ENCODE measurements at places on chromosomes 6 and 20. TPM values are rescaled to one million over a fixed set of nuclear protein-coding genes. Genes with fewer than 3 reads are reported as not detected.

Gene C20orf141
- not detected for polyA plus RNA-seq

Gene CBLN4
- polyA plus RNA-seq: not detected

Gene GPR63
- 2.4 TPM for polyA plus RNA-seq

Gene SLC17A9
- polyA plus RNA-seq: 0.75 TPM

Gene PBOV1
- not detected for polyA plus RNA-seq

Gene SLC22A23
- 4.6 TPM for polyA plus RNA-seq

Gene OR2J3
- not detected for polyA plus RNA-seq

Gene NHLRC1
- 2.1 TPM for polyA plus RNA-seq

Gene PRPH2
- 4.9 TPM for polyA plus RNA-seq

Gene LAMA2
- 160 TPM for polyA plus RNA-seq

Gene CAGE1
- polyA plus RNA-seq: 0.36 TPM

Gene NKX2-4
- not detected for polyA plus RNA-seq

Gene CLPSL2
- polyA plus RNA-seq: not detected

Gene ACSS1
- polyA plus RNA-seq: 17.7 TPM

Gene STMND1
- polyA plus RNA-seq: not detected

Gene CCN6
- polyA plus RNA-seq: 0.52 TPM

Gene SLC16A10
- 10.1 TPM for polyA plus RNA-seq

Gene OR2H2
- 0.19 TPM for polyA plus RNA-seq

Gene RWDD1
- polyA plus RNA-seq: 93.7 TPM

Gene KCNQ2
- 2.7 TPM for polyA plus RNA-seq

Gene CST2
- not detected for polyA plus RNA-seq

Gene RAB44
- 0.07 TPM for polyA plus RNA-seq

Gene BNIP5
- 0.12 TPM for polyA plus RNA-seq

Gene MCHR2
- not detected for polyA plus RNA-seq

Gene BTN1A1
- polyA plus RNA-seq: 0.21 TPM

Gene SRMS
- polyA plus RNA-seq: not detected

Gene GRM1
- polyA plus RNA-seq: not detected

Gene NOL4L
- 11.4 TPM for polyA plus RNA-seq

Gene SRC
- 15.9 TPM for polyA plus RNA-seq

Gene ACAT2
- polyA plus RNA-seq: 24.0 TPM

Gene SMOC2
- 82.6 TPM for polyA plus RNA-seq

Gene ID4
- polyA plus RNA-seq: 5.0 TPM

Gene ZSCAN9
- 27.3 TPM for polyA plus RNA-seq

Gene IL17F
- polyA plus RNA-seq: not detected

Gene RIMS1
- 1.1 TPM for polyA plus RNA-seq

Gene HACE1
- polyA plus RNA-seq: not detected

Gene ZFAND3
- polyA plus RNA-seq: 95.8 TPM

Gene OPN5
- 0.24 TPM for polyA plus RNA-seq

Gene PLA2G7
- polyA plus RNA-seq: 0.84 TPM

Gene SLC52A3
- not detected for polyA plus RNA-seq

Gene IL20RA
- 32.9 TPM for polyA plus RNA-seq

Gene LY6G6F
- not detected for polyA plus RNA-seq

Gene GNAS-AS1
- polyA plus RNA-seq: 2.3 TPM

Gene NRN1
- polyA plus RNA-seq: 28.8 TPM

Gene KHDC1L
- not detected for polyA plus RNA-seq

Gene ZC3H12D
- polyA plus RNA-seq: 0.48 TPM

Gene PROKR2
- not detected for polyA plus RNA-seq

All from muscle of arm (tissue), 14 donors.